ENCODE measurements at places on chromosomes 1 and 21.

DNA sequence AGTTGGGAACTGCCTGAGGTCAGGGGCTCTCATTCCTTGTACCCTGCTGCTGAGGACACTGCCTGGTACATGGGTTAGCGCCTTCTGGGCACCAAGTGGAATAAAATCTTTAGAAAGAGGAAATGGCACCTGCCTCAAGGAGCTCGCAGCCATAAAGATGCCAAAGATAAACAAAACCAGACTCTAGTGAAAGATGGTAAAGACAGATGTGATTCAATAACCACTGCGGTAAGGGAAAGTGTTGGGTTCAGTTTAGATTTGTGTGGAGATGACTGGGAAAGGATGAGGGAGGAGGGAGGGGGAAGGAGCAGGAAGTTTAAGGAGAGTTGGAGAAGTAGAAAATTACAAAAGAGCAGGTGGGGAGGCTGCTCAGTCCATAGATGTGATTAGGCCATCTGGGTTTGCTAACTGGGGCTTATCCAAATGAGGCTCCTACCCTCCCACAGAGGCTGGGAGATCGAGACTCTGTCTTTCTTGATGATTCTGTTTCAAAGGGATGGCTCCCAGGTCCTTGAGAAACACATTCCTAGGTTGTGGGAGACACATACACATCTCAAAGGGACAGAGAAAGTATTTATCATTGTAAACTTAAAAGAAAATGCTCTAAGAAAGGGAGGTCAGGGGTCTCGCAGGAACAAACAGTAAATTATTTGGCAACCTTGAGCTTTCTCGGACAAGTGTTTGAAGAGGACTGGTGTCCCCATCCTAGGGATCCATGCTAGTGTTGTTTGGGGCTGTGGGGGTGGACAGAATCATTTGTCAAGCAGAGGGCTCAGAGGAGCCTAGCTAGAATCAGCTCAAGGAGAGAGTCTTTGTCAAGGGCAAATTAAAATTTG lies 65.7 kb upstream of the MORC3 start:
- no peak for DNase-seq

GRCh38 chr1:64540265-64540791 lies 70.4 kb downstream of the CACHD1 start:
- no peak for DNase-seq

DNA sequence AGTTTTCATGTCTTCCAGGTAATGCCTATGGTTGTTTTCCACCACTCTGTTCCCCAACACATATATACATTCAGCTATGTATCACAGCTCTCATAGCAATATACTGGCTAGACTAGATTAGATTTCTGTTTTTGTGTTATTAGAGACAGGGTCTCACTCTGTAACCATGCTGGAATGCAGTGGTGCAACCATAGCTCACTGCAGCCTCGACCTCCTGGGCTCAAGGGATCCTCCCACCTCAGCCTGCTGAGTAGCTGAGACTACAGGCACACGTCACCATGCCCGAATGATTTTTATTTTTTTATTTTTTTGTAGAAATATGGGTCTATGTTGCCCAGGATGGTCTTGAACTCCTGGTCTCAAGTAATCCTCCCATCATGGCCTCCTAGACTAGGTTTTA lies 37.7 kb downstream of the SYNJ1 start:
- no peak for DNase-seq

DNA sequence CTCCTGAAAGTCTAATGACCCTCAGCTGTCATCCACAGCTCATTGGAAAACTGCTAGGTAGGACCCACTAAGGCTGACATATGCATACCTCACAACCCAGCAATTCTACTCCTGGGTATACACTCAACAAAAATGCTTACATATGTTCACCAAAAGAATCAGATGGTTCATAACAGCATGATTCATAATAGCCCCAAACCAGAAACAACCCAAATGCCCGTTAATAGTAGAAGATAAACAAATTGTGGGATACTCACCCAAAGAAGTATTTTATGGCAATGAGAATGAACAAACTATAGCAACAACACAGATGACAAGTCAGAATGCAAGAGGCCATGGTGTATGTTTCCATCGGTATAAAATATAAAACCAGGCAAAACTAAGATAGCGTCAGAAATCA lies 124.6 kb downstream of the HLCS start:
- no peak for DNase-seq

GRCh38 chr1:230824919-230825721 lies 43.2 kb downstream of the C1orf198 start:
- no peak for DNase-seq

DNA sequence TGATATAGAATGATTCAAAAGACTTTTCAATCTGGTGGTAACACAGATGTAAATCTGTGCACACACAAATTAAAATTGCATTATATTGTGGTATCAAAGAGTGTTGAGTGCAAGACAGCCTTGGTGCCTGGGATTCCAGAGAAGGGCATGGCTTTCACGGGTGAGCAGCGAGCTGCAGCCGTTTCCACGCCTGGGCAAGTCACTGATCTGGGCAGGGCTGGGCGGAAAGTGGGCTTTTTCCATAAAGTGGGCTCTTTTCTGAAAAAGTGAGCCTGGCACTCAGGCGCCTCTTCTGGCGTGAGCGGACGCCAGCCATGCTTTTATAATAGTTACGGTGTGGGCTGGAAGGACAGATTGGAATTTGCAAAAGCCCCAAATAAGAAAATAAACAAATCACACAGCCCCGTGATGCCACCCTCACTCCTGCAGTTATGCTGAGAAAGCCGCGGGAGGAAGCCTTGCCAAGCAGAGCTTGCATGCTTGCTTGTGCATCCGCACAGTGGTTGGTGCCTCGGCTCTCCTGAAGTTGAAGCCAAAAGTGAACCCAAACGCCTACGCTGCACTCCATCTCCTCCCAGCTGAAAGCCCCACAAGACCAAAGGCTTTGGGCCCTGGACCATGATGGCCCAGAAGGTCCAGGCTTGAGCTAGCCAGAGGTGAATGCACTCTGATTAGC lies 7.1 kb upstream of the C1orf115 start:
- DNase-seq, result no peak

GRCh38 chr1:40640314-40641076 lies 25.0 kb downstream of the RIMS3 start:
- no peak for DNase-seq

DNA sequence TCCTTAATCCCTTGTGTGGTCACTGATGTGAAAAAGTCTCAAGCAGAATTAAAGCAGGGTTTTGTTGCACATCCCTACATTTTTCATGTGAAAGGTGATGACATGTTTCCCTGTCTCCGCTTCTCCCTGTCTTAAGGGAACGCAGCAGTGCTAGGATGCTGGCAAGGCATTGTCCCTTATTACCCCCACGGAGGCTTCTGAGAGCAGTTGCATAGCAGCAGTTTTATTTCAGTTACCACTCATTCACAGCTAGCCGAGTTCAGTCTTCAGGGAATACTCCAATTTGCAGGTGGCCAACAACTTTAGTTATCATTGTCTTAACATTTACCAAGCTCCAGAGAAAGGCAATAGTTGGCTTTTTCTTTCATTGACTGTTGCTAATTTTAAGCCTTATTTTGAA lies 89.1 kb downstream of the CLEC20A start:
- no peak for DNase-seq

DNA sequence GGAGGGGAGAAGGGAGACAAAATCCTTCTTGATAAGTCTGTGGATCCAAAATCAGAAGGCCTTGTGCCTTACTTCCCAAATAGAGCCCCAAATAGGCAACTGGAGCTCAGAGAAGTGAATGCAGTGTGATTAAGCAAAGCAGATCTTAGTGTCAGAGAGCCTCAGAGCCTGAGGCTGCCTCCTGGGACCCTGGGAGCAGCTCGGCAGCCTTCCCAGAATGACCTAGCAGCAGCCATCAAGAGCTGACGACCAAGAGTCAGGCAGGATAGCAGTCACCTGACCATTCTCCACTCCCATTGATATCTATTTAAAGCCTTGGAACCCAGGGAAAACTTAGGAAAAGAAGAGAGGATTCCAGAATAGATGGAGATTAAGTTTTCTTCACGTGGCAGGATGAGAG lies 78.0 kb upstream of the SMYD2 start:
- DNase-seq, result no peak
